D721Med (cell line): ENCODE measurements at places on chromosomes 7 and 10.

- no peak for DNase-seq
Observed at GRCh38 chr10:114320249-114321116, 81.4 kb downstream of the VWA2 start.

- DNase-seq: no peak
Observed at GRCh38 chr7:28354601-28355402, 57.5 kb upstream of the CREB5 start.

- DNase-seq: no peak
Observed at GRCh38 chr10:35898716-35899440, 256.8 kb upstream of the FZD8 start.

- DNase-seq: no peak
Observed at GRCh38 chr10:62133618-62134017, 135.0 kb downstream of the RTKN2 start.

DNA sequence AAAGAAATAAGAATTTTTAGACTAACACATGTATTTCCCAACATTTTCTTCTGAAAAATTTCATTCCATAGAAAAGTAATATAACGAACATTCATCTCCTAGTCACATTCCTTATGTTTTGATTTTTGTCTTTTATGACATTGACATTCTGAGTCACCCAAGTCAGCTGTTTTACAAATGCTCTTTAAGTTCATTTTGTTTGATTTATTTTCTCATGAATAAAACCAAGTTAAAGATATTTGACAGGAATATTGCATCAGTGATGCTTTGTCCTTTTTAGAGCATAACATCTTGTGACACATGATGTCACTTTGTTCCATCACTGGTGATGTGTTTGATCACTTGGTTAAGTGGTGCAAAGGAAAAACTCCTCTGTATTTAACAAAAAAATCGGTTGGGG lies 48.4 kb downstream of the HGF start:
- DNase-seq: no peak

- no peak for DNase-seq
Observed at GRCh38 chr7:66246554-66247171, 41.5 kb downstream of the TPST1 start.

DNA sequence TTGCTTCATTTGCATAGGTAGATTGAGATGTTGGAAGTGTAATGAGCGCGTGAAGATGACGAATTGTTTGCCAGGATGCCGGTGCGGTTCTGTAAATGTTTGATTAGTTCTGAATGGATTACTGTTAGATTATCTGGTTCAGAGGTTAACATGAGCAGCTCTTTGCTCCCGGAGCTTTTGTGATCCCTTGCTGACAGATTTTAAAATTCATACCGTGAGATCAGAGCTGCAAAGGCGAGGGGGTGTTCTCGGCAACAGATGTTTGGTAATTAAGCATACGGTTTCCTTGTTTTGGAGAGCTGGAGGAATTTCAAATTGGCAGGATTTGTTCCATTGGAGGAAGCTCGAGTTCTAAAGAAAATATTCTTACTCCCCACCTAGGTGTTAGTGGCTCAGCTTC lies 237.8 kb upstream of the GPR26 start:
- DNase-seq: no peak

- no peak for DNase-seq
Observed at GRCh38 chr7:130409067-130409711, 28.9 kb downstream of the CPA1 start.

GRCh38 chr7:50650057-50650664 lies 85.0 kb upstream of the DDC start:
- no peak for DNase-seq

- no peak for DNase-seq
Observed at GRCh38 chr7:158720112-158720511, 15.5 kb upstream of the NCAPG2 start.

- no peak for DNase-seq
Observed at GRCh38 chr10:95755511-95756004, 405 bp upstream of the ENTPD1 start.

- no peak for DNase-seq
Observed at GRCh38 chr7:2996141-2996540, 47.5 kb downstream of the CARD11 start.

- DNase-seq: no peak
Observed at GRCh38 chr7:128869138-128869943, 6.7 kb downstream of the ATP6V1F start.

- no peak for DNase-seq
Observed at GRCh38 chr7:117008118-117008885, 55.0 kb downstream of the ST7 start.

GRCh38 chr10:114432566-114433093 lies 28.3 kb upstream of the AFAP1L2 start:
- DNase-seq: no peak

GRCh38 chr10:133027482-133027881 lies 60.2 kb upstream of the ADGRA1 start:
- DNase-seq: no peak

DNA sequence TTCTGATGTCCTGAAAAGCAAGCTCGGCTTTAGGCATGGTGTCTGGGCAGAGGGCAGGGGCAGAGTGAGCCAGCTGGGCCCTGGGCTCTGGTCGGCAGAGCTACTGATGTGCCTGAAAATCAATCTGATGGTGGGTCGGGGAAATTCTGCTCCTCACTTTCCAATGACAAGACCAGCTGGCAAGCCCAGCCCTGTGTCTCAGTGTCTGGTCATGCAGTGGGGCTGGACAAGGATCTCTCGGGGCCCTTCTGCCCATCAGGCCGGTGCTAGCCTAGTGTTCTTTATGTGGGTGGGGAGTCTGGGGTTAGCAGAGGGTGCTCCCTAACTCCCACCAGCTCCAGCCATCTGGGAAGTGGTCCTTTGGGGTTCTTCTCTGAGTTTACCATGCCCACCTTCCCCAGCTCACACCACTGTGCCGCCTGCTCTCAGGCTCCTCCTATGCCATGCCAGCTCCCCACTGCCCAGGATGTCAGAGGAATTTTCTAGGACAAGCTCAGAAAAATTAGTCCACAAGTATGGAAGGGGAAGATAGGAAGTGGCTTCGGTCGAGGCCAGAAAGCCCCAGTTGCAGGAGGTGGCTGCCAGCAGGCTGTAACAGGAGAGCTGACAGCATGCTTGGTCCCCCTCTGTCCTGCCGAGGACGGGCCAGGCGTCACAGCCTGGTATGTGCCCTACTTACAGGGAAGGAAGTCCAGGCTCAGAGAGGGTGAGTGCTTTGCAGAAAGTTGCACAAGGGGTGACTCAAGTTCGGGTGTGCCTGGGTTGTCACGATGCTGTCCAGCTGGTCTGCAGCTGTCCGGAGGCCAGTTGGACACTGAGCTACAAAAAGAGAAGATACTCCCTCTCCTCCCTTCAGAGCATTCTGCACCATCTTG lies 135.2 kb downstream of the ADCY1 start:
- no peak for DNase-seq

- no peak for DNase-seq
Observed at GRCh38 chr7:156783864-156784263, 109.1 kb downstream of the LMBR1 start.

DNA sequence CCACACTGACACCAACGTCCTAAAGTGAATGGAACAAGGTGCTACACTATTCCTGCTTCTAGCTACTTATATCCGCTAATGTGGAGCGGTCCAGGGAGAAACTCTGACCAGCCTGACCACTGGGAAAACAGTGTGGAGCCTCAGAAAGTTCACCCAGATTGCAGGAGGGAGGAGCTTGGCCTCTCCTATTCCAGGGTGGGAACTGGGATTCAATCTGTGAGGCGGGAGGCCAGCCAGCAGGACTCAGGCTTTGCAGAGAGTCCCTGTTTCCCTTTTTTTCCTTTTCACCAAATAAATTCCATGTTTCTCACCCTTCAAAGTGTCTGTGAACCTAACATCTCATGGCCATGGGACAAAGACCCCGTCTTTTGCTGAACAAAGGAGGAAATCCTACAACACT lies 86.4 kb upstream of the SEMA3C start:
- DNase-seq: no peak

DNA sequence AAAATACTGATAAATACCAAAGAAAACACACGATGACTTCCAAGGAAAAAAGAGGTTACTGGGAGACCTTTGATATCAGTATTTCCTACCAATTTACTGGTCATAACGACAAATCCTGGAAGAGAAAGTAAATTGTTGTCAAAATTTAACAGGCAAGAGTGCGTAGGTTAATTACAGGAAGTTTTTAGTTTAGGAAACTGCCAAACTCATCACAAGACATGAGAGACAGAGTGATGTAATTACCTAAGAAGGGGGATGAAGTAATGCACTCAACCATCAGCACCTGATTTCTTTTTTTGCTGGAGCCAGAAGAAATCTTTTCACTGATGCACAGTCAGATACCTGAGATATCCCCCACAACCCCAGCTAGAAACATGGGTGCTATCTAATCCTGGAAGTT lies 16.8 kb downstream of the MACC1 start:
- no peak for DNase-seq

GRCh38 chr10:103932971-103933370 lies 15.0 kb upstream of the STN1 start:
- no peak for DNase-seq

- no peak for DNase-seq
Observed at GRCh38 chr7:78066599-78066998, 268.0 kb downstream of the PHTF2 start.

DNA sequence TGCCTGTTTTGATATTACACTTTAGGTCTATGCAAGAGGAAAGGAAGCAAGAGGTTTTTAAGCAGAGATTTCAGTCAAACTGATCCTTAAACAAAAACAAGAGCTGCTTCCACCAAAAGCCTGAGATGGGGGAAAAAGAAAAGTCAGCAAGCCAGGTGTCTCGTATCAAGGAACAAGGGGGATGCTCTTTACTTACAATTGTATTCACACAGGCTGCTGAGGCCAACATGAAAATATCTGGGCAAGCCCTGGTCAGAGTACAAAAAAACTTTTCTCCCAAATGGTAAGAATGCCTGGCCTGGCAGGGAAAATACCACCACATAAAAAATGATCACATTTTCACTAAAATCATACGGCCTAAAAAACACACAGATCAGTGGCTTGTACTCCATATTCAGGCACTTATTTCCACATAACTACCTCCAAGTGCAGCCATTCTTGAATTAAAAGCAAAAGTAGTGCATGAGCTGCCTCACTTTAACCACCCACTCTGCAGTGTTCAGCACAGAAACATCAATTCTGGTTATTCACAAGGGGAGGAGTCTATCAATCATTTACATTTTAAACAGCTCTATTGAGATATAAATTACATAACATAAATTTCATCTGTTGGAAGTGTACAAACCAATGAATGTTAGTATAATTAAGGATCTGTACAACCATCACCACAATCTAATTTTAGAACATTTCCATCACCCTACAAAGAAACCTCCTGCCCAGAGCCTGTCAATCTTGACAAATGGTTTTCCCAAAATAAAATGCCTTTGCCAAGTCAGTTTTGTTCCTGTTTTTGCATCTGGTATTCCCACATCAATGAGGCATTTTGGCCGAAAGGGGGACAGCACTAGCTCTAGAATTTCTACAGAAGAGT lies 70.2 kb downstream of the GRB10 start:
- no peak for DNase-seq

- DNase-seq: no peak
Observed at GRCh38 chr7:66296001-66296521, 90.9 kb downstream of the TPST1 start.

- no peak for DNase-seq
Observed at GRCh38 chr7:29754874-29755490, 51.3 kb upstream of the WIPF3 start.

DNA sequence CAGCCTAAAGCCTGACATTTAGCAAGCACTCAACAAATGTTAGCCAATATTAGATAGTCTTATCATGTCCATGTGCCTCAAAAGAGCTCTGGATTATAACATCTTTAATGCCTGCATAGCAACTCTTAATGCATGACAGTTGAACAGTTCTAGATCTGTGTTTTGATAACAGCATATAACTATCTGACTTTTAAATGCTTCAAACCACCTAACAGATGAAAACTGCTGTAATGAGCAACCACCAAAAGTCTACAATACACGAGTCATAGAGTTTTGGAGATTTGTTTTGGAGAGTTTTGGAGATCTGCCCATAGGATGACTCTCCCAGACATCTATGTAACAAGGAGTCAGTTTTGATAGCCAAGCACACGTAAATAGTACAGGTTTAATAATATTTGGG lies 227.3 kb downstream of the TWIST1 start:
- DNase-seq: no peak

DNA sequence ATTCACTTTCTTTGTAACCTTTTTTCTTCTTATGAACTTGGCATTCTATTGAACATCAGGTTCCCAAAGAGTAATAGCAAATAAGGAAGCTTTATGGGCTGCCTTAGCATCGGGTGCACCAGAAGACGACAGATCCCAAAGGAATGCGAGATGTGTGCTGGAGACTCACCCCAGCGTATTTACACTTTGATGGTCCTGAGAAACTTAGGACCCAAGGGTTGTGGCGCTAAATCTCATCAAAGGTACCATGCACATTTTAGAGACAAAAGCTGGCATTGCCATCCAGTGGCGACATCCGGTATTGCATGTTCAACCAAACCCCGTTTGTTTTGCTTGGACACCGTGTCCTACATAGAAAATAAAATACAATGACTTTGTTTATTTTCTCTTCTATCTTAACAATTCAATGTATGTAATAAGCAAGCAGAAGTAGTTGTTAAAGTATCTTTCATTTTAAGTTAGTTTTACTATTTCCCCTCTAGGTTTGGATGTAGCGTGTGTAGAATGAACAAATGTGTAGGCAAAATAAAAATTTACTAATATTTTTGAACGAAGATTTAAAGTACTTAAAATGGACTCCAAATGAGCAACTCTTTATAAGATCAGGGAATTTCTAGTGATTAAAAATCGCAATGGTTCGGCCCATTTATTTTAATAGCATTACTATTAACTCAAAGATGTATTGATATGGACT lies 1154.8 kb downstream of the GATA3 start:
- DNase-seq: no peak

- no peak for DNase-seq
Observed at GRCh38 chr7:10940704-10941355, 32.8 kb upstream of the PHF14 start.

GRCh38 chr7:92992483-92992882 lies 125.3 kb downstream of the SAMD9 start:
- DNase-seq: no peak

DNA sequence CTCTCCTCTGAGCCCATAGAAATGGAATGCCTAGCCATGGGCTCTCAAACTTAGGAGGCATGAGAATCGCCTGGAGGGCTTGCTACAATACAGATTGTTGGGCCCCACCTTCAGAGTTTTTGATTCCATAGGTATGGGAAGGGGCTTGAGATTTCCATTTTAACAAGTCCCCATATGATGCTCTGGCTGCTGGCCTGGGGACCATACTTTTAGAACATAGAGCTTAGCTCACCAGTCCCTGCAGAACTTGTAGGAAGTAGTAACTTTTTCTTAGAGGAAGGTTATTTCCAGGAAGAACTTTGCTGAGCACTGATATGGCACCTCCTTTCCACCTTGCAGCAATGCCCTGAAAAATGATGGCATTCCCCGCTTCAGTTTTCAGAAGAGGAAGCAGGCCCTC lies 177.0 kb upstream of the ZMIZ1 start:
- no peak for DNase-seq

DNA sequence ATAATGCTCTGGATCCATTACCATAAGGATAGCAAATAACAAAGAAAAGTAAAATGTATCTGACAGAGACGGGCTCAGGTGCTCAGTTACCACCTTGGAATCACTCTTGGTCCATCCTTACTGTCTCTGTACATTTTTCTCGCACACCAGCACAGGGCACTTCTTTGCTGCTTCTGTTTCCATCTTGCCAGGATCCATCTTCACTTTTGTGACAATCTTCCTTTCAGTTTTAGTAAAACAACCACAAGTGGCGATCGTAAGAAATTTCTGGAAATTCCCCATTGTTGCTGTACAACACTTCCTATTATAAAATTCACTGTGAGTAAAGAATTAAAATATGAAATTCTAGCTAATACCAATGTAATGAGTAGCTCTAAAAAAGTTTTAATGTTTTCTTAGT lies 695.5 kb downstream of the GRM8 start:
- DNase-seq: no peak

GRCh38 chr7:16402940-16403339 lies 18.4 kb downstream of the CRPPA start:
- DNase-seq: no peak
